ENCODE measurements at places on chromosomes 12 and 14.

GRCh38 chr14:78970677-78971076, 800.5 kb downstream of the NRXN3 start:
- DNase-seq: no peak

- peak; percentile 23 for DNase-seq
Measured at GRCh38 chr12:53755893-53756292, 4.1 kb upstream of the CISTR start.

DNA sequence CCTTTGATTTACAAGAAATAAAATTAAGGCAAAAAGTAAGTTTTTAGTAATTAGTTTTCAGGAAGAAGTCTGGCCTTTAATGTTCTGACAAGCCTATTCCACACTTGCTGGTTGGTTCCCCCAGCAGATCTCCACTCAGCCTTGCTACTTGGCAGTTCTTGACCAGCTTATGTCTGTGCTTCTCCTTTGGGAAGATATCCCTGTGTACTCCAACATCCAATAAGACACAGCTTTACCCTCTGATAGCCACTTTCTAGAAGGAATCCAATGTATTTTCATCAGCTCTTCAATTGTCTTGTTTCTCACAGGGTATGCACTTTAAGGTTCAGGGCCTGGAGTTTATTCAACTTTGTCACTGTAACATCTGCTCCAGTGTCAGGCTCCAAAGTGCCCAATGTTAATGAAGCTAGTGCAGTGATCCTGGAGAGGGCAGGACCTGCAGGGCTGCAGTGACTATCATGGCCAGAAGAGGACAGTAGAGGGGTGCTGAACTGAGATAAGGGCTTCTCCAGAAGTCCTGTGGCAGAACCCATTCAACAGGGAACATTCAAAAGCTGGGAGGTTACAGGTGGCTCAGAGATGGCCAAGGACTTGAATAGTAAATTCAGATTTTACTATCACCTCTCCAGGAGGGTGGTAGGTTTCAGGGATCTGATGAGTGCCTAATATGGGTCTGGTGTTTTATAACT, 22.9 kb downstream of the JKAMP start:
- DNase-seq: peak; percentile 52

GRCh38 chr12:54173906-54174471, 14.8 kb downstream of the SMUG1 start:
- no peak for DNase-seq

GRCh38 chr14:32576088-32576795, 247.1 kb downstream of the AKAP6 start:
- DNase-seq: peak; percentile 51

DNA sequence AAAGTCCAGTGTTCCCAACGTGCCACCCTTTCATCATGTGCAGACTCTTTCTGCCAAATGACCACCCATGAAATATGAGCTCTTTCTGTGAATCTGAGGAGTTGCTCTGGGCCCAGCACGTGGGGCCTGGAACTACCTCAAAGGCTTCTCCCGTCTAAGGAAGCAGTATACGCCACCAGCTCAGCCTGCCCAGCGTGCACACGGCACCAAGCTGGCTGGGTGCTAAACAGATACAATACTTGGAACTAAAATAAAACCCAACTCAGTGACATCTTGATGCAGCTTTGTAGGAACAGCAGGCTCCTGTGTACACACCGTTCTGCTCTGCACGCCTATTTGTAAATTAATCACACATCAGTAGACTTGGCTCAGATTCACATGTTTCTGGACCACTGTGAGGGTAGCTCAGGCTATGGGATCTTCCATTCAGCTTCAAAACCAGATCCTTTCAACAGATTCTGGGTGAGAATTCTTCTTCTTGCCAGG, 74.8 kb downstream of the ARL6IP4 start:
- no peak for DNase-seq
